ENCODE measurements at places on chromosomes 2 and 18.

- no peak for DNase-seq
Observed at GRCh38 chr2:239881561-239882320, 143.4 kb downstream of the NDUFA10 start.

DNA sequence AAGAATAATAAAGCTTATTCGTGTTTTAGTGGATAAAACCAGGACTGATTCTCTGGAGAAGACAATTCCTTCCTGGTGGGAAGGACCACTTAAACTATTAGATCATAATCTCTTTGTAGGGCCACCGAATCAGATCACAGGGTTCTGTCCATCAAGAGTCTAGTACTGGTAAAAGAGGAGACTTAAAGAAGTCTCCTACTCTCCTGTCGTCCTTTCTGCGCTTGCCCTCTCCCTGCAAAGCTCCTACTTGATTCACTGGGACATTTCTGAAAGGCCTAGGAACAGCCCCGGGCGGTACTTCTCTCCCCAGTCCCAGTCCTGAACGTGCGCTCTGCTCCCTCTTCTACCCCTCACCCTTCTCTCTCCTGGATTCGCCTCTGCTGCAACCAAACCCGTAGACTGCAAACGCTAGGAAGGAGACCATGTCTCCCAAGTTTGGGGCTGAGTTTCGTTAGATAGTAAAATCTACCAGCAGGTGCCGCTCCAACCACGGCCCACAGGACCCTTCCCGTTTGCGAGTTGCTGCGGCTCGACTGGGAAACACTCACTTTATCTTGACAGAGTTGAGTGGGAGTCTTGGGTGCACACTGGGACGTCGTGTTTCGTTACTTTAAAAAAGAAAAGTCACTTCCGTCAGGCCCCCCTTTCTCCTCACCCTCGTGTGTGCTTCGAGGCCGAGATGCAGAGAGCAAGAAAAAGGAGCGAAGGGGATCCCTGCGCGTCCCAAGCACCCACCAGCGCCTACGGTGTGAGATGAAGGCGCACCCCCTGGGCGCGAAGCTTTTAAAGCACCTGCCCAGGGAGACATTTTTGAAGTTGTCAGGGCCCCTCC, 923 bp downstream of the FIGLA start:
- DNase-seq = peak; percentile 72

- DNase-seq = no peak
Observed at GRCh38 chr18:4356929-4357328, 98.2 kb downstream of the DLGAP1 start.

GRCh38 chr2:88027697-88028389, 11.5 kb upstream of the RNU2-63P start:
- DNase-seq = no peak

DNA sequence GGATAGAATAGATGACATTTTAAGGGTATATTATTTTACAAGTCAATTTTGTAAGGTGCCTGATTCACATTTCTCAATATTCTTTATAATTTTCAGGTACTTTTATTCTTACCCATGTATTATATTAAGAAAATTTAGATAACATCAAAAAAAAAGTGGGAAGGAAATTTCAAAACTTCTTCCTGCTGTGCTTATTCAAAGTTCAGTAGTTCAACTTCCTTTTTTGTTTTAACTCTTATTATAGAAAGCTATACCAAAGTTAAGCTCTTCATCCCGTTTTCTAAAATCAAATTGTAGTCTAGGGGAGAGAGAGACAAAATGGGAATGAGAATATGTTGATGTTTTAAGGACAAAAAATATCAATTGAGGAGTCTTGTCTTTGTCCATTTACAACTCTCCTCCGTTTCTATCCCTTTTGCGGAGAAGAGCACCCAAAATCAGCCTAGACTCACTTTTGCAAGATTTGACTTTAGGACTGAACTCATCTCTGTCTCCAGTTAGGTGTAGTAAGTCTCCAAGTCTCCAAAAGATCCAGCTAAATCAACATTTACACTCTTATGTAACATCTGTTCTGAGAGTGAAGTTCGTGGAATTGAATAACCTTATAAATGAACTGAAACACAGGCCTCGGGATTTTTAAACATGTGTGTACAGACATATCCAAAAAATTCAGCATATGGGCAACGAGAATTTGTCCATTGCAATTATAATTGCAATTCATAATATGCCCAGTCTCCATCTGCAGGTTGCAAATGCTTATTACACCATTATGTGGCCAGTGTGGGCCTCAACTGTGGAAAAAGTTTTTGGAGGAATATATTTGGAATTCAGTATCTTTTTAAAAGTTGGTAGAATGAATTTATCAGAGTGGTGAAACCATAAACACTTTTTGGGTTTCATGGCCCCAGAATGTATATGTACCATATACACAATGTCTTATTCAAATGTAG, 23.9 kb downstream of the FAM124B start:
- DNase-seq = no peak

- DNase-seq = no peak
Observed at GRCh38 chr2:71608034-71608433, 154.7 kb downstream of the DYSF start.

Measured in cerebellar cortex (tissue), 1 donor.